ENCODE measurements at places on chromosomes 6 and 20.

- DNase-seq: no peak
Observed at GRCh38 chr20:38418509-38419204, 16.5 kb downstream of the SNHG17 start.

GRCh38 chr20:48669946-48670605 lies 157.7 kb downstream of the PREX1 start:
- no peak for DNase-seq

DNA sequence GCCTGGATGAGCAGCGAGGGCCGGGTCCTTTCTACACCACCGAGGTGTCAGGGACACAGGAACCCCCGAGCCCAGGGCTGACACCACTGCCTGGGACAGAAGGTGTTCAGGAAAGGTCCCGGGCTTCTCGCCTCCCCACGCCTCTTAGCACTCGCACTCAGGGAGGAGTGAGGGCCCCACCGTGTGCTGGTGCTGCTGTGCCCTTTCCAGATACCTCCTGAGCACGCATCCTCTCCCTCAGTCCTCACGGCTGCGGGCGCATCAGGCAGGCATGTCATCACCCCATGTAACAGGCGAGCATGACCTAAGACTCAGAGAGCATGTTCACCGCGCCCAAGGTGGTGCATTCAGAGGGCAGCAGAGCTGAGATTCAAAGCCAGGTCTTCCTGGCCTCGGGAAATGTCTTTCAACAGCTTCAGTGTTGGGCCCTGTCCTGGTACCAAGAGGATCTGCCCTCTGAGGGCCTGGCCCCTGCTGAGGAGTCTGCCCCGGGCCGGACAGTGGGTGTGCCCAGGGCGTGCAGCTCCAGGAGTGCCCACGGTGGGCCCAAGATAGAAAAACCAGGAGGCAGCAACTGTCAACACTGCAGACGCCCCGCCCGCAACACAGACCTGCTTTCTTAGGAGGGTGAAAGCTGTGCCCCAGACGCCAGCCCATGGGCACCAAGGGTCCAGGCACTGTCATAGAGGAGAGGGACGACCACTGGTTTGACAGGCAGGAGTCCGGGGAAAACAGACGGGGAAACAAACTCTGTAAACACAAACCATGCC lies 29.2 kb downstream of the TGM2 start:
- DNase-seq: no peak

GRCh38 chr6:125066964-125067363 lies 86.6 kb upstream of the TPD52L1 start:
- no peak for DNase-seq

GRCh38 chr20:53902968-53903651 lies 167.3 kb downstream of the BCAS1 start:
- no peak for DNase-seq

DNA sequence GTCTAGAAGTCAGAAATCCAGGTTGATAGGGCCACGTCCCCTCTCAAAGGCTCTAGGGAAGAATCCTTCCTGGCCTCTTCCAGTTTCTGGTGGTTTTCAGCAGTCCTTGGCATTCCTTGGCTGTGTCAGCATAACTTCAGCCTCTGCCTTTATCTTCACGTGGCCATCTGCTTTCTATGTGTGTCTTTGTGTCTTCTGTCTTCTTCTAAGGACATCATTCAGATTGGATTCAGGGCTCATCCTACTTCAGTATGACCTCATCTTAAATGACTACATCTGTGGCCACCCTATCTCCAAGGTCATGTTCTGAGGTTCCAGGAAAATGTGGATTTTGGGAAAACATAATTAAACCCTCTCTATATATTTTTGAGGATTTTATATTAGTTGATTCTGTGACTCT lies 23.0 kb downstream of the C6orf89 start:
- no peak for DNase-seq

DNA sequence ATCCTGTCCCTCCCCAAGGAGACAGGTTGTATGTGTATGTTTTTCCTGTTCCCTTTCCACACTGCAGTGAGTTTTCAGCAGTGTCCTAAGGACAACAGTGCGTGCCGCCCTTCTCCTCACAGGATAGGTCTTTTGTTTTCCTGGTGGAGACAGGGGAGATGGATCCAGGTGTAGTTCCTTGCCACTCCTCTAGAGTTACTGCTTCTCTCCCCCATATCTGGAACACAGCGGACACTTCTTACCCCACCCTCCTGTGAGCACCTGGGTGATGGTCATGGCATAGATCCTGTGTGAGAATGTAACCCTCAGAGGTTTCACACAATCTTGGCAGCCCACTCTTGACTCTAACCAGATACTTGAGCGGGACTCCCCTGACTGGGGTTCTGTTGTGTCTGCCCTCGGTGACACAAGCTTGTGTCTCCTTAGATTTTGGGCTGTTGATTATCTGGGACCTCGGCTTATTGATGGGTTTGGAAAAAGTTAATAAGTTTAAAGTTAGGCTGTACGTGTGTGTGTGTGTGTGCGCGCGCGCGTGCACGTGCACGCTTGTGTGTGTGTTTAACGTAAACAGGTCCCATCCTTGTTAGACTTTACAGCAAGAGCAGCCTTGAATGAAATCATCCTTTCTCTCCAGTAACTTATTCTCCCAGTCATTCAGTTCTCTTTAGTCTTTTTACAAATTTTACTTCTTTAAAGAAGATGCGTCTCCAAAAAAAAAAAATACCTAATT lies 131.3 kb upstream of the EDN1 start:
- no peak for DNase-seq

DNA sequence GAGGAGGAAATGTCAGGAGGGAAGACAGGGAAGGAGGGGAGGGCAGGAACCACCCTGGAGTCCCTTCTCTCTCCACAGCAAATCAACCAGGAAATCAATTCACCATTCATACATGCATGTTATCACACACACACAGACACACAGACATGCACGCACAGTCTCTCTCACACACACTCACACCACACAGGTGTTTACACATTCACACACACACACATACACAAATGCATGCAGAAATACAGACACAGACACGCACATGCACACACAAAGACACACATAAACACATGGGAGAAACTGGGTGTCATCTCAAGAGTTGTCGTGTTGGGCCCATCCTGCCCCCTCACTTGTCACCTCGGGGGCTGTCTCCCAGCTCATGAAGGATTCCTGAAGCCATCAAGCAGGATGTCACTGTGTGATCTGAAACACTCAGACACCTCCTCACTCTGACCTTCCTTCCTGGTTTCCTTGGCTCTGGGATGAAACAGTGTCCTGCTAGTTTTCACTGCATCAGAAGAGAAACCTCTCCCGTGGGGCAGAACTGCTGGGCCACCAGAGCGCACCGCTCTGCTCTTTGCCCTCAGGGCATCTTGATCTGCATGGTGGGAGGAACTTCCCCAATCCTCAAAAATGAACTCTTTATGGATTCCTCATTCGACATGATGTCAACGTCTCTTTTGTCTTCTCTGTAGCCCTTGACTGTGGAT lies 9.2 kb downstream of the RAET1G start:
- DNase-seq: no peak

- DNase-seq: no peak
Observed at GRCh38 chr6:133609415-133610226, 279.3 kb upstream of the TCF21 start.

- no peak for DNase-seq
Observed at GRCh38 chr6:22954749-22955385, 385.5 kb downstream of the HDGFL1 start.

DNA sequence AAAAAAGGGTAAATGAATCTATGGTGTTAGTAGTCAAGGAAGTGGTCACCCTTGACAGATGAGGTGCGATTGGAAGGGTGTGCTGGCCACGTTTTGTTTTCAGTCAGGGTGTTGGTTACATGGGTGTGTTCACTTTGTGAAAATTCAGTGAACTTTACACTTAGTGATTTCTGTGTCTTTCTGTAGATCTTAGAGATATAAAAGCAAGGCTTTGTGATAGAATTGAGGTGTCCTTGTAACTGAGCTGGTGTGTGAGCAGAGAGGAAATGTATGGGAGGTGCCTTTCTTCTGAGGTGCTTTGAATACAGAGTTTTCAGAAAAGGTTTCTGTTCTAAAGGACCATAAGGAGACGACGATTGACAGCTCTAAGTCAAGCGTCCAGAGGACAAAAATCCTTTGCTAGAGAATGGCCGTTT lies 90.5 kb downstream of the SAMD3 start:
- DNase-seq: no peak

- no peak for DNase-seq
Observed at GRCh38 chr6:119630561-119631192, 281.1 kb upstream of the MAN1A1 start.

GRCh38 chr6:13377054-13377758 lies 48.9 kb upstream of the TBC1D7 start:
- no peak for DNase-seq

- DNase-seq: no peak
Observed at GRCh38 chr20:53212018-53212417, 239.9 kb downstream of the TSHZ2 start.

- DNase-seq: no peak
Observed at GRCh38 chr20:36408219-36408618, 102.1 kb downstream of the DLGAP4 start.

- no peak for DNase-seq
Observed at GRCh38 chr6:46393161-46393939, 97.9 kb downstream of the RCAN2 start.

GRCh38 chr20:7673841-7674240 lies 266.4 kb downstream of the HAO1 start:
- no peak for DNase-seq

DNA sequence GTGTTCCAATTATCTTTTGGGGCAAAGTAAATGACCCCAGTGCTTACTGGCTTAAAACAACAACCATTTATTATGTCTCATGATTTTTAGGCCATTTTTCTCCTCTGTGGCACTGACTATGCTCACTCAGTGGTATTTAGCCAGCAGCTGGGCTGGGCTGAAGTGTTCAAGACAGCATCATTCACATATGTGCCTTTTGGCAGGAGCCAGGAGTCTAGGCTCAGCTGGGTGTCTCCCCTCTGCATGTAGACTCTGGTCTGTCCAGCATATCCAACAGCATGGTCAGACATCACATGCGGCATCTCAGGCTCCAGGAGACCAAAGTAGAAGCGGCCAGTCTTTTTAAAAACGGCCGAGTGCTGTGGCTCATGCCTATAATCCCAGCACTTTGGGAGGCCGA lies 120.3 kb upstream of the TOP1 start:
- DNase-seq: no peak

- DNase-seq: no peak
Observed at GRCh38 chr6:155143029-155143577, 120.7 kb upstream of the CLDN20 start.

DNA sequence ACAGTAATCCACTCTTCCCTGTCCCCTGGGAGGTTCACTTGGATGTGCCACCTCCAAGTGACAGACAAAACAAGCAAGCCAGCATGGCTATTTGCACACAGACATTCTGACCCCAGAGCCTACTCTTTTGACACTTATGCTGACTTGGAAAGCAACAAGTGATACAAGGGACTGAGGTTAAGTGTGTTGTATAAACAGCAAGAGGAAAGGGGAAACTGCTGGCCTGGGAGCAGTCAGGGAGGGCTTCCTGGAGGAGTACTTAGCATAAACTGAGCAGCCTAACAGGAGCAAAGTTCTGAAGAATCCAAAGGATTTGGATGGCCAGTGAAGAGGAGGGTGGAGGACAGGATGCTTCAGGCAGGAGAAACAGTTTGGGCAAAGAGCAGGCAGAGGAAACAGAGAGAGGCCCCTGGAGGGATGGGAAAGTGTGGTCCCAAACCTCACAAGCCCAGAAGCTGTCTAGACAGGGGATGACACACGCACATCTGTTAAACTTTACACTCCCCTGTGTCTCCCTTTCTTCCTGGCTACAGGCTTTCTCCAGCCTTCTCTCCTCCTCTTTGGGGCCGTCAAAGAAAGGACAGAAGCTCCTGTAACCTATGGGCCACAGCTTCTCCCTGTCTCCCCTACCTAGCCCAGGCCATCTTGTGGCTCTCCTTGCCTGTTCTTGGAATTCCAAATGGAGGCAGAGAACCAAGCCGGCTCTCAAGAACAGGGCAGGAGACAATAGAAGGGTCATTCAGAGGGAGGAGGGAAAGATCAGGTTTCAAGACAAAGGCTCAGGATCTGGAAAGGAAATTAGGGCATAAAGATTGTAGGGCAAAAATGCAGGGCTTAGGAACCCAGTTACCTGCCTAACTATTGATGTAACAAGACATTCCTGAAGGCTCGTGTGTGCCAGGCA lies 19.3 kb downstream of the SULF2 start:
- no peak for DNase-seq

DNA sequence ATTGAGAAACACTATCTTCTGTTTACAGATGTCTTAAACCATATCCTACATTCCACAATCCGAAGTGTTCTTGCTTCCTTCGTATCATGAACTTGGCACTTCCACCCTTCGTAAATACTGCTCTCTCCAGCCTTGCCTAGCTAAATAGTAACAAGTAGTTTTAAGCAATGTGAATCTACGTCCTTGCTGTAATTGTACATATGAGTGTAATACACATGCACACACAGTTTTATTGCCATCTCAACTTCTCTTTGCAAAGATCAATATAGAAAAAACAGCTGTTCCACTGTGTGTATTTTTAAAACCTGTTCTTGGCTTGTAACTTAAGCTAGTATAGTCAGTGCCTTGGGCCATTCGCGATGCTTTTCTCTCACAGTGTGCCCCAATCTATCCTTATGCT lies 1524.7 kb downstream of the GRIK2 start:
- DNase-seq: no peak

- DNase-seq: no peak
Observed at GRCh38 chr6:82144007-82144851, 103.3 kb downstream of the IBTK start.

DNA sequence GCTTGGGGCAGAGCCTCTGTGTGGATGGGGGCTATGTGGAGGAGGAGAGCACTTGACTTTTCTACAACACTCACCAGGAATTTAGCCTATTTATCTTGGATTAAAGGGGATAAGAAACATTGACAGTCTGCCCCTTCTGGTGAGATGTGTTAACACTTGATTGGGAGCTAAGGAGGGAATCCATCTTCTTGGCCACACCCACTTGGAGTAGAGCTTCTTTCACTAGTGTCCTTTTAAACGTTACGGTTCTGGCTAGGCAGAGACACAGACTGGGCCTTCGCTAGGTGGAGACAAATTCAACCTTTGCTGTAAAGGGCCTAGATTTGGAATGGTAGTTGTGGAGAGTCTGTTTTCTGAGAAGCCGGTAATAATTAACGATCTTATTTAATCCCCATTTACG lies 15.5 kb upstream of the TPBG start:
- DNase-seq: no peak

DNA sequence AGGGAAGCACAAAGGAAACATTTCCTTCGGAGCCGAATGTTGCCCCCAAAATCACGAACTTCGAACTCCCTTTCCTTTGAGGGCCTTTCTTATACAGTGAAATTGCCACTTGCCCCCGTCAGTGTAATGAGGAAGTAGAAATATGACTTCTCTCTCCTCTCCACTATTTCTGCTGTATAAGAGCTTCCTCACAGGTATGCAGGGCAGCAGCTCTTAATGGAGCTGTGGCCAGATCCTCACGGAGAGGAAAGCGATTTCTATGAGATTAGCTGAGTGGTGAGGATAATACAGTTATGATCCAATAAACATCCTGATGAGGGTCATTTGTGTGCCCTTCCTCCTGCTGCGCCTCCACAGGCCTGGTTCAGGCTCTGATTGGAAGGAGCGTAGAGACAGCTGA lies 10.8 kb upstream of the CPNE5 start:
- DNase-seq: no peak

Measured in renal pelvis (tissue), 12 donors.